ENCODE measurements at places on chromosomes 4 and X.

DNA sequence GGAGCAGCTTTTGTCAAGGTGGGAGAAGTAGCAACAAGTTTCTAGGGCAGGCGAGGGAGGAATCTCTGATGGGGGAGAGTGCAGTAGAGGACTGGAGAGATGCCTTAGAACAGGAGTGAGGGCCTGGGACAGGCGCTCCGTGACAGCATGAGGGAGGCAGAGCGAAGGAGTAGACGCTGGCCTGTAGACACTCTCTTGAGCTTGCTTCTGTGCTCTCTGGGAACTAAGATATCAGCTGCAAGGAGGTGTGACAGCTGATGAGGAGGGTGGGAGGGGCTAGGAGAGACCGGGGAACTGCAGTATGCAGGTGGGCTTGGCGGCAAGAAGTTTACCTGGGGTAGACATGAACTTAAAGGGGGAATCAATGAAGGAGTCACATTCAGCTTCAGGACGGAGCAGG, 35.7 kb downstream of the MECP2 start:
- no peak for DNase-seq

DNA sequence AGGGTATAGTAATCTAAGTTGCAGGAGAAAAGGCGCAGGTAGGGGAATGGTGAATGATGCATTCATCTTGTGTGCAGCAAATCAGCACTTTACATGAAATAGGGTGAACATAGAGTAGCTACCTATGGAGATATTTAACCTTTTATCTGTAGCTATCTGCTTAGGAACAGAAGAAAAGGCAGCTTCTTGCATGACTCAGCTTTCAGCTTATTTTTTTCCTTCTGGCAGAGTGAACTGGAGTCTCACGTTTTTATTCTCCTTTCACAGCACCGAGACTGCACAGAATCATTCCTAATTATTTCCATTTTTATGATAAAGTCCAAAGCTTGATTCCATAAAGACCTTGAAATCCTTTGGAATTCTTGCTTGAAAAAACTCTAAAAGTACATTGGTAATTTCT, 4.8 kb upstream of the SCOC start:
- no peak for DNase-seq

DNA sequence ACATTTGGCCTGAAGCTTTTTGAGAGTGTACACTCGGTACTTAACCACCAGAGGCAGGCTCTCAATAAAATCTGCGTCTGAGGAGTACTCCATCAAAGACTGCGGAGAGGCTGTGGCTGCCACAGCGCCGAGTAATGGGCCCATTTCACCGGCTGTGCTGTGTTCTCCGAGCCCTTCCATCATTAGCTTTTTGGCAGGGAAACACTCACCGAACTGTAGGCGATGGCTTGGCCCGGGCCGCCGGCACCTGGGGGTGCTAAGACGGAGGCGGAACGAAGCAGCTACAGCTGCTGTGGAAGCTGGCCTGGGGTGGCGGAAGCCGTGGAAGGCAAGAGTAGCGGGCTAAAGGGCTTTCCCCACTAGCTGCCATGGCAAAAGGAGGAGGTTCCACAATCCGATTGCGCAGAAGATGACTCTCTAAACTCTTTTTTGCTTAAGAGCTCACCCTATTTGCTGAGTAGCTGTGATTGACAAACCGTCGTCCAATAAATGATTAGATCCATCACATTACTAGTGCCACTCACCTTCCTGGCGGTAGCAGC, 48.5 kb upstream of the PABPC1L2A start:
- peak; percentile 21 for DNase-seq

- DNase-seq, result no peak
These were observed 52.6 kb upstream of the SOD3 start for GRCh38 chr4:24742773-24743172.

DNA sequence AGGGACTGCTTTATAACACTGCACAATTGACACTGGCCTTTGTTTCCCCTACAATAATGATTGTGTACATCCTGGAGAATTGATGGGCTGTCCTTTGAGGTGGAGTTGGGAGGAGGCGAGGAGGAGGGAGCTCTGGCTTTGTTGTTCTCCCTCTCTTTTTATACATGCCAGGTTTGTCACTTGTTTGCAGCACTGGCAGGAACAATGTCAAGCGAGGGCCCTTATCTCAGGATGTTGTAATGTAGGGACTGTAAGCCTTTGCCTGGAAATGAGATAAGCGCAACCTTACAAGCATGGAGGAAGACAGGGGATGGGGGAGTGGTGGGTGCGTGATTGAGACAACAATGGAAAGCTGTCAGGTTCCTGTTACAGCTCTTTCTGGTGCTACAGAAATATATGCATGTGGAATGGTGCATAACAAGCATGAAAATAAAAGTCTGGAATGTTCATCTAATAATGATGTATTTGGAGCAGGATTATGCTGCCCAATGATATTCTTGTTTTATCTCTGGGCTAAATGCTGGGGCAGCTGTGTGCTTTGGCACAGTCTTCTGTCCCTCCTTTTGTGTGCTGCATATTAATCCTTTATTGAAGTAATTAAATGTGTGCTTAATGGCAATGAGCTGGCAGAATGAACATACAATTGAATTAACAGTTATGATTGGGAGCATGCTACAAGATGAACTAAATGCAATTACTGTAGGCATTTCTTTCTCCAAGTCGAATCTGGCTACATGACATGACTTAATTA, 294.4 kb downstream of the GPAT3 start:
- DNase-seq, result no peak

- DNase-seq, result no peak
These were observed 5.5 kb downstream of the SLITRK2 start for GRCh38 chrX:145823132-145823531.

- DNase-seq, result no peak
These were observed 539.3 kb upstream of the ATOH1 start for GRCh38 chr4:93289241-93289640.

- DNase-seq, result no peak
These were observed 103.4 kb upstream of the TEX13A start for GRCh38 chrX:105323928-105324327.

DNA sequence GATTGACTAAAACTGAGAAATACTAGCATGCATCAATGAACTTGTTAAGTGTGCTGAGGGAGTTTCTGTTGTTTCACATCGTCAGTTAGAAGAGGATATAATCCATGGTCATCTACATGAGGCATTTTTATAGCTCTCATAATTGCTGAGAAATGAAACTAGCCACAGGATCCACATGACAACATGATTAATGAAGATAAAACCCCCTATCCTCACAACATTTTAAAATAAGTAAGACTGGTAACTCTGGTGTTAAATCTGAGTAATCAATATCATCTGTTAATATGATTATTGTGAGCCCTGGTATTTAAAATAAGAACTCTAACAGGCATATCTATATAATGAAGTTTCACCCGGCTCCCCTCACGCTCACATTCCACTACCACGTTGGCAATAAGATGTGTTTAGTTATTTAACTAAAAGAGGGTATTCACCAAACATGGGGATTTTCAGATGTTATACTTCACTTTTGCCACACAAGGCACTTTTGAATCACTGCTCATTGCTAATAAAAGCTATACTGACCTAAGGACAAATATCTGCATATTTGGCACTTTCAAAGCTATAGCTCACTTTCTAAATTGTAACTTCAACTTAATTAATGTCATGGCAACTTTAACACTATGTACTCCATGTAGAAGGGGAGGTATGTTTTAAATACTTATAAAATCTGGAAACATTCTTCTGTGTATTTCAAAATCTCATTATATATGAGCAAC, 6.7 kb downstream of the UNC5C start:
- no peak for DNase-seq

- DNase-seq, result no peak
These were observed 48.0 kb upstream of the HDAC8 start for GRCh38 chrX:72620550-72621145.

DNA sequence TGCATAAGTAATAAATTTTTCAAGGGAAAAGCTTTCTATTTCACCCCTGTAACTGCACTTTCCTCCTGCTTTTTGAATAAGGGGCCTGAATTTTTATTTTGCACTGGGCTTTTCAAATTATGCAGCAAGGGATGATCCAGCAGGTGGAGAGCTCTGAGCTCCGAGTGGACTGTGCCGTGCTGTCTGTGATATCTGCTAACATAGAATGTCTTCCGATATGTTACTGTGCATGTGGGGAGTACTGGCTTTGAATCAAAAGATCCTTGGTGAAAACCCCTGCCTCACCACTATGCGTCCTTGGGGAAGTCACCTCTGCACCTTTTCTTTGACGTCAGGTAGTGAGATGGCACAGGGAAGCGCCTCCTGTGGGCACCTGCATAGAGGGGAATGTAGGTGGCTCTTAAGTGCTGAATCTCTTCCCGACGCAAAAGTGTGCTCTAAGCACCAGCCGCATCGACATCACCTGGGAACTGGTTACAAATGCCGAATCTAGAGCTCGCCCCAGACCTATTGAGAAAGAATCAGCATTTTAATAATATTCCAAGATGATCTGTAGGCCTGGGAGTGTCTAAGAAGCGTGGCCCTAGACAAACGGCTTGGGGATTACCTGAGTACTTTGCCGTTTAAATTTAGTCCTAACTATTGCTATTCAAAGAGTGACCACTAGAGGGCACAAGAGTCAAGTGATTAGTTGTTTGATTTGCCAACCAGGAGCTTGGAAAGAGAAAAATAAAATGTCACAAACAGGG, 19.2 kb upstream of the WFS1 start:
- no peak for DNase-seq

DNA sequence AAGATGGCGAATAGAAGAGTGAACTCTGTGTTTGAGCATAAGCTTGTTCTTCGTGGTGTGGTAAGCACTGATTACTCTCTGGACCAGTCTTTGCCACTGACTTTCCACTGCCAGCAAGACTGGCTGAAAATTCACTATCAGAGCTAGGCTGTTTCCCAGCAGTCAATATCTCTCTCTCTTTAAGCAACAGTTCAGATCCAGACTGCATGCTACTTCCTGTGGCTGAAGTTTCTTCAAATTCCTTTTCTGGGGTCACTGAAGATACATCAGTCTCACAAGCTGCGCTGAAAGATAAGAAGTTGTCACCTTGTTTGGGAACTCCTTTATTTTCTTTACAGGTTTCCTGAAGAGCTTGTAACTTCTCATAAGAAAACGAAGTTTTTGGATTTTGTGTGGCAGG, 54.0 kb upstream of the FAM120C start:
- DNase-seq, result no peak

GRCh38 chr4:24080871-24081270, 191.0 kb upstream of the PPARGC1A start:
- no peak for DNase-seq

DNA sequence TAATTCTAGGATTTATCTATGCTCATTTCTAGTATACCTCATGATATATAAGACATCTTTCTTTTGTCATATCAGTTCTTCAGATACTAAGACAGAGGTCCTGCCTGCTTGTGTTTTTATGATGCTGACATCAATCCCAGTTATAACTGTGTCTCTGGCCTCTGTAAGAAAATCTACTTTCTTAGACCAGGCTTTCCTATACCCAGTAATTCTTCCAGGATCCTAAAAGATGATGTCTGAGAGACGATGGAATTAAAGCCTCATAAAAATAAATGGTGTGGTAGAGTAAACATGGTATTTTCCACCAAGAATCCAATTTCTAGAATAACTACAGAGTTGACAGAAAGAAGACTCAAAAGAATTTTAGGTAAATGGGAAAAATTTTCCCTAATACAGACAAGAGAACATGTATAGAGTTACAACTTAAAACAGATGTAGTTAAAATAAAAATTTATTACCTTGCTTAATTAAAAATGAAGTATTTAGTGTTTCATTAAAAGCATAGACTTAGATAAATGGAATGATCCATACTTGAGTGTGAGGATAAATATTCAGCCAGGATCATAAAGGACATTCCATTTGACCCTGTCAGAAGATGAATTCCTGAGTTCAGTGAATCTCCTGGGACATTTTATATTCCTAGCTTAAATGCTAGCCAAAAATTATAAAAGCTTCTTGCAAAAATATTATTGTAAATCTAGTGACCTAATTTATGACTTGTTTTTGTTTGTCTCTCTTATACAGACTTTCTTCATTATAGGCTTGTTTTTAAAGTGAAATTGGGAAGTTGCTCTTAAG, 137.4 kb downstream of the PDLIM5 start:
- DNase-seq, result no peak

DNA sequence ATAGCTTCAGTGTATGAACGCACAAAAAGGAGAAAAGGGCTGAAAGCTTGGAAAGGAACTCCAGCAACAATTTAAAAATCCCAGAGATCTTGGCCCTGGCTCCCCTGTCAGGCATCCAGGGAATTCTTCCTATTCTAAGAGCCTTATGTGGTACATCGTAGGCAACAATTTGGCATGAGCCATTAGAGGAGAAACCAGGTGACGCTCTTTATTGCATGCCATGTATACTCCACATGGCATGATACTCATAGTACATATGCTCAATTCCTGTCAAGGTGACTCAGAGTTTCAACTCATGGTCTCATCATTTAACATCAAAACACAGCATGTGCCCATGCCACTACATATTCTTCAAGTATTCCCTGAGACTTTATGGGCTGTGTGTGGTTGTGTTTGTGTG, 191.3 kb downstream of the OR13H1 start:
- DNase-seq, result no peak

- DNase-seq, result no peak
These were observed 16.8 kb downstream of the BCAP31 start for GRCh38 chrX:153707406-153707805.

DNA sequence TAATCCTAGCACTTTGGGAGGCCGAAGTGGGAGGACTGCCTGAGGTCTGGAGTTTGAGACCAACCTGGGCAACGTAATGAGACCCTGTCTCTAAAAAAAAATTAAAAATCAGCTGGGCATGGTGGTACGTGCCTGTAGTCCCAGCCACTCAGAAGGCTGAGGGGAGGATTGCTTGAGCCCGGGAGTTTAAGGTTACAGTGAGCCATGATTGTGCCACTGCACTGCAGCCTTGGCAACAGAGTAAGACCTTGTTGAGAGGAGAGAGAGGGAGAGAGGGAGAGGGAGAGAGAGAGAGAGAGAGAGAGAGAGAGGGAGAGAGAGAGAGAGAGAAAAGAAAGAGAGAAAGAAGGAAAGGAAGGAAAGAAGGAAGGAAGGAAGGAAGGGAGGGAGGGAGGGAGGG, 144.9 kb downstream of the RASL11B start:
- DNase-seq, result no peak

GRCh38 chrX:39731735-39732134, 366.0 kb downstream of the BCOR start:
- no peak for DNase-seq

- peak; percentile 29 for DNase-seq
These were observed 63.4 kb downstream of the SCML2 start for GRCh38 chrX:18291006-18291545.

- DNase-seq, result no peak
These were observed 604.8 kb upstream of the TECRL start for GRCh38 chr4:65014078-65014477.

GRCh38 chr4:75817901-75818300, 84.4 kb downstream of the PPEF2 start:
- no peak for DNase-seq

DNA sequence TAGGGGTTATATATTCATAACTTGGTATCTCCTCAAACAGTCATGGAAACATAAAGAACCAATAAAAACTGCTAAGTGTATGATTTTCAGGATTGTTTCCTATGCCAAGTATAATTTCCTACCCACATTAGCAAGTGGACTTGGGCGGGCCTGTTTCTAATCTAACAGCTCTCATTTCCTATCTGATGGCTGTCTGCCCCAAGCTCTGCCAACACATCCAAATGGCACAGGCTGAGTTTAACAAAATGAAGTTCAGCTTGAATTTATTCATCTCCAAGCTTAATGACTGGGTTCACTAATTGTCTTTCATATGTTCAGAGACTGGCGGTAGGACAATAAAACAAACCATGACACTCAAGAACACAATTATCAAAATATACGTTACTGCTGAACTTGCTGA, 55.5 kb upstream of the S100G start:
- DNase-seq, result no peak
